ENCODE measurements at places on chromosomes 5 and 9. TPM values are rescaled to one million over a fixed set of nuclear protein-coding genes. Genes with fewer than 3 reads are reported as not detected.

GRCh38 chr9:126513159-126514036 is 100.3 kb upstream of the LMX1B start:
- no peak for DNase-seq

DNA sequence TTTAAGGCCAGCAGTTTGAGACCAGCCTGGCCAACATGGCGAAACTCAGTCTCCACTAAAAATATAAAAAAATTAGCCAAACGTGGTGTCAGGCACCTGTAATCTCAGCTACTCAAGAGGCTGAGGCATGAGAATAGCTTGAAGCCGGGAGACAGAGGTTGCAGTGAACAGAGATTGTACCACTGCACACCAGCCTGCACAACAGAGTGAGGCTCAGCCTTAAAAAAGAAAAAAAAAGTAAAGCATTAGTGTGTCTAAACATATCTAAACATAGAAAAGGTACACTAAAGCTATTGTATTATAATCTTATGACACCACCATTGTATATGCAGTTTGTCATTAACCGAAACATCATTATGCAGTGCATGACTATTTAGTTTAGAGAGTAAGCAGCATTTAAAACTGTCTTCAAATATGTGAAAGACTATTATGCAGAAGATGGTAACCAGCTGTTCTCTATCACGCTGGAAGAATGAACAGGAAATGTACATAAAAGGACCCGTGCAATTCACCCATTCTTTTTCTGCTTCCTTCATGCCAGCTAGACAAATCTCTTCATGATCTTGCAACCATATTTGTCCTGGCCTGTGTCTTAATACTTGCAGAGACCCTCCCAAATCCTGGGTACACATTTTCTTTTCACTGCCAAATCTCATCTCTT is 58.6 kb downstream of the ITGA1 start:
- no peak for DNase-seq

DNA sequence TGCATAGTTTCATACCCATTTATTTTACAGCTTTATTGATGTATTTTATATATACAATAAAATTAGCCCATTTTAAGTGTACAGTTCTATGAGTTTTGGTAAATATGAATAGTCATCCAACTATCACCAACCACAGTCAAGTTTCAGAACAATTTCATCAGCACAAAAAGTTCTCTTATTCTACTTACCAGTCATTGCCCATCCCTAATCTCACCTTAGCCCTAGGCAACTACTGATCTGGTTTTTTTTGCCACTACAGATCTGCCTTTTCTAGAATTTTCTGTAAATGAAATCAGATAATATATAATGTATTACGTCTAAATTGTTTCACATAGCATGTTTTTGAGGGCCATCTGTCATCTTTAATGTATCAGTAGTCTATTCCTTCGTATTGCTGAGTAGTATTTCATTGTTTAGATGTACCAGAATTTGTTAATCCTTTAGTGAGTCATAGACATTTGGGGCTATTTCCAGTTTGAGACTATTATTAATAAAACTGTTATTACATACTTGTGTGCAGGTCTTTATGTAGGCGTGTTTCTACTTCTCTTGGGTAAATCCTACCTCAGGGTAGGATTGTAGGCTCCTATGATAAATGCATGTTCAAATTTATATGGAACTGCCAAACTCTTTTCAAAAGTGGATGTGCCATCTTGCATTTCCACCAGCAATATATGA is 198.5 kb upstream of the ADAMTSL1 start:
- no peak for DNase-seq

DNA sequence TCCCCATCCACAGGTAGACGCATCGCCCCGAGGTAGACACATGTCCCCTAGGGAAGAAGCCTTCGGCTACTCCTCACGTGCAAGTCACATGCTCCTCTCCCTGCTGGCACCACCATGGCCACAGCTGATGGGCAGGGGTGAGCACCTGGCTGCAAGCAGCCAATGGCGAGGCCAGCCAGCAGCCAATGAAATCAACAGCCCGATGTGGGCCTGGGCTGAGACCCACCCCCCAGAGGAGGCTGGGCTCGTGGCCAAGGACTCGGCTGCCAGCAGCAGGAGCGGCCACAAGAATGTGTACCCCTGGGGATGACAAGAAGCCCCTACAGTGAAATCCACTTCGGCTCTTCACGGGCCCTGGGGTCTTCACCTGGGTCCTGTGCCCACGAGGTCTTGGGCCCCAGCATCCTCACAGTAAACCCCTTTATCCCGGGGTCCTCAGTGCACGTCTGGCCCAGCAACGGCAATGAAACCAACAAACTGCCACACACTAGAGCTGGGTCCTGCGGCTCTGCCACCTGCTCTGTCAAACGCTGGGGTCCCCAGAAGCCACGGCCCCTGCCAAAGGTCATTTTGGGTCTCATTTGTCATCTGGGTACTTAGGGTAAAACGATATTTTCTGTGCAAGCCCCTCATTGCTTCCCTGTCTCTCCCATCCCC is 22.1 kb upstream of the PTGES start:
- no peak for DNase-seq

DNA sequence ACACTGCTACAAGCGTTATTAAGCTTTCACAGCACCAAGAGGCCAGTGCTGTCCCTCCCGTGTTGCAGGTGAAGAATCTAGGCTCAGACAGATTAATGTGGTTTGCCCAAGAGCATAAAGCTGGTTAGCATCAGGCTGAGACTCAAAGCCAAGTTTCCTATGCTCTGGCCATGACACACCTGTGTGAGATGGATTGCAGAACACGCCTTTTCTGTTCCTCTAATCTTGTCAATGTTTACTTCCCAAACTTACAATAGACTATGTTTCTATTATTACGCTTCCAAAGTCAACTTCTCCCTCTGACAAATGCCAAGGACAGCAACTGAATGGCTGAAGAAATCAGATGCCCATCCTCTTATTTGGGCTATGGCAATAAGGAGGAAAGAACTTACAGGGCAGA is 138.4 kb upstream of the SLIT3 start:
- DNase-seq, result no peak

DNA sequence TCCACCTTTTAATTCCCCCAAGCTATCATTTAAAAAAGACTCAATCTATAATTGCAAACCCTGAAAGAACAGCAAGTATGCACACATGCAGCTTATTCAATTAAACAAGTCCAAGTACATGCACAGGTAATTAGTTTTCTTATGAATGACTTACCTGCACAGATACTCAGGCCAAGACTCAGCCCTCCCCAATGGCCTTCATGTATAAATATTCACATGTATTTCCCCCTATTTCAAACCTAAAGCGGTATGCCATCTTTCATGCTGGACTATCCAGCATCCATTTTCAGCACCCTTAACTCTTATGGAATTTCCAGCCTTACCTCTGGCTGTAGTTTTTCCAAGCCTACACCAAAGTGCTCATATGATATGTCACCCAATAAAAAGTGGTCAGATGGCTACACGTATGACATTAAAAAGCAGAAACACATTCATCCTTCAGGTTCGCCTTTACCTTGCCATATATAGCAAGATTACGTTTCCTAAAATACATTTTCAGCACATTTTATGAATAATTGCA is 205.5 kb downstream of the MEF2C start:
- no peak for DNase-seq

Gene CDC20B
- total RNA-seq, result 0.10 TPM

DNA sequence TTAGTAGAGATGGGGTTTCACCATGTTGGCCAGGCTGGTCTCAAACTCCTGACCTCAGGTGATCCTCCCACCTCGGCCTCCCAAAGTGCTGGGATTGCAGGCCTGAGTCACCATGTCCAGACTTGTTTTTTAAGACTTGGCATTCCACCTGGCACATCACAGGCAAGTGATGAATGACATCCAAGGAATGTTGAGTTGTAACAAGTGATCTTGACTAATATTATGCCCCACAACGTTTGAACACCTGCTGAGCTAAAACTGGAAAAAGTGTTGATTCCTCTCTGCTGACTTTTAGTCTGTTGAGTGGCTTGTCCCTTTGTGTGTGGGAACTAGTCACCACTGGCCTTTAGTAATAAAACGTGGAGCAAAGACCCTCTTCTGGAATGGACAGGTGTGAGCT is 54.6 kb downstream of the SUB1 start:
- no peak for DNase-seq

DNA sequence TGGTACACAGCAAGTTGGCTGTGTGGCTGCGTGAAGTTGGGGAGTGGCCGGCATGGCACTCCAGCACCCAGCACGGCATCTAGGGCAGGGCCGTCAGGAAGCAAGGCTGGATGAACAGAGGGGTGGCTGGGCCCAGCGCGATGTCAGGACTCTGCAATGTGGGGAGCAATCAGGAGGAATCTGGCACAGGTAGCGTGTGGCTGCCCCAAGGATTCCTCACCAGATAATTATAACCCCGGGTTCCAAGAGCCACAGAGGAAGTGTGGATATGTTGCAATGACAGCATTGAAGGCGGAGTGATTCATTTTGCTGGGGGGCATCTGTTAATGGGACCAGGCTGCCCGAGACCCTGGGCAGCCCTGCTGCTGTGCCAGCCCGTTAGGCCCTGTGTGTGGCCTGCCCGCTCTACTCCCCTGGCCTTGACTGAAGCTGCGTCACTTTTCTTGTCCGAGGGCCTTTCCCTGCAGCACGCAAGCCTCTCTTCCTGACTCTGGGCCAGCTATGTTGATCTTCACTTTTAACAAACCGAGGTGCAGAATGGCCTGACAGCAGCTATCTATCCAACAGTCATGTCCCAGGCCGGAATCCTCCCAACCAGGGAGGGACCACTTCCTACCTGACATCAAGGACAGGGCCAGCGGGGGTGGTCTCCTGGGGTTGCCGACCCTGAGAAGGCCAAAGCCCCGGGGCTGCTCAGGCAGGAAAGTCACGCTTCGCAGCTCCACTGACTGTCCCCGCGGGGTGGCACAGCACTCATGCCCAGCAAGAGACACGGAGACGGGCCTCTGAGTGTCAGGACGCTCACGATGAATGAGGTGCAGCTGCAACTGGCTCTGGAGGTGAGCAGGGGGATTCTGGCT is 118.0 kb upstream of the PHYKPL start:
- no peak for DNase-seq

Gene LEAP2
- 5.0 TPM for total RNA-seq

DNA sequence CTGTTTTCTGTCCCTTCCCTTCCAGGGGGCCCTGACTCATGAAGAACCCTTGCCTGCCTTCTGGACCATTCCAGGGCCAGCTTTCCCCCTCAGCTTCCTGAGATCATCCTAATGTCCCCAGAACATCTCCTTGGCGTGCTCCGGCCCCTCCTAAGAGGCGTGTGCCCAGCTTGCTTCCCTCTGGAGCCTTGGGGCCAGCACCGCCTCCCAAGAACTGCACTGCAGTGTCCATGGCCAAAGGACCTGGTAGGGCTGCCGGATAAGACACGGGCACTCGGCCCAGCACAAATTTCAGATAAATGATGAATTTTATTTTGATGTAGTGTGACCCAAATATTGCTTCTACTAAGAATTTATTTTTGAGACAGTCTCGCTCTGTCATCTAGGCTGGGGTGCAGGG is 20.7 kb upstream of the SLC12A7 start:
- no peak for DNase-seq

GRCh38 chr5:1118738-1119137 is 6.9 kb upstream of the SLC12A7 start:
- DNase-seq, result no peak

Gene TAF1L
- total RNA-seq, result not detected

- no peak for DNase-seq
Measured at GRCh38 chr9:3969590-3970260, 330.1 kb downstream of the GLIS3 start.

GRCh38 chr9:131410044-131410491 is 16.2 kb downstream of the PRRC2B start:
- peak; percentile 40 for DNase-seq

DNA sequence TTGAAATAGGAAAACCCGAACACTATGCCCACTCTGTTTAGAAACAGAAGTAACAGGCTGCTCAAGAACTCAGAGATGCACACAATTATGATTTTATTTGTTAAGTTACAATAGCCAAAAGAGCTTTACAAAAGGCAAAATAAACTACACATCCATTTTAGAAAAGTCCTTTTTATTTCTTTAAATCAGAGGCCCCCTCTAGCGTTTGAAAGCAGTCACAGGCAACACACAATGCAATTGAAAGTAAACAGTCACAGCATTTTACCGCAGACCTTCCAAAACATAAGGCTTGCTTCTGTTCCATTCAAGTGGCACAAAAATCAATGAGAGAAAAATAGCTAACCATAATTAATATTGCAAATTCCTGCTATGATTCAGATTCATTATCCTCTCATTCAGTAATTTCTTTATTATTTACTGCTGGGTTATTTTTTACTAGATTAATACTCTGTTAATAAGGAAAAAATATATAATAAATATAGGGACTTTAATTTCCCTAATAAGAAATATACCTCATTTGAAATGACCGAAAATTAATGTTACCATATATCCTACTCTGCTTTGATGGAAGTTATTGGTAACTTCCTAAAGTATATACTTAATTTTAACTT is 78.3 kb downstream of the CEP120 start:
- DNase-seq, result no peak

- no peak for DNase-seq
Measured at GRCh38 chr5:172533058-172533398, 78.7 kb upstream of the SH3PXD2B start.

DNA sequence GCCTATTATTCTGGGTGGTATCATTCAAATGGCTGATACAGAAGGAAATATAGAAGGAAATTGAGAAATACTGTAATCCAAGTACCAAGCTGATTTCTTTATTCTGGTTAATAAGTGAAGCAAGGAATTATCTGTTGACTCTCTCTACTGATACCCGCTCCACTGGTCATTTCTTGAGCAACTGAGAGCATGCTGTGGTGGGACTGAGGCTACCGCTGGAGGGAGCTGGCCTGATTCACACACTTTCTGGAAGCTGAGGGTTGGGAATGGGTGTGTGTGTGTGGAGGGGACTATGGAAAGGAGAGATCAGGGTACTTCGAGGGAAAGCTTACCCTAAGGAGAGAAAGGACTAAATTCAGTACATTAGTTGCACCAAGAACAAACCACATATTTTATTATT is 104.1 kb downstream of the UGCG start:
- DNase-seq, result no peak

DNA sequence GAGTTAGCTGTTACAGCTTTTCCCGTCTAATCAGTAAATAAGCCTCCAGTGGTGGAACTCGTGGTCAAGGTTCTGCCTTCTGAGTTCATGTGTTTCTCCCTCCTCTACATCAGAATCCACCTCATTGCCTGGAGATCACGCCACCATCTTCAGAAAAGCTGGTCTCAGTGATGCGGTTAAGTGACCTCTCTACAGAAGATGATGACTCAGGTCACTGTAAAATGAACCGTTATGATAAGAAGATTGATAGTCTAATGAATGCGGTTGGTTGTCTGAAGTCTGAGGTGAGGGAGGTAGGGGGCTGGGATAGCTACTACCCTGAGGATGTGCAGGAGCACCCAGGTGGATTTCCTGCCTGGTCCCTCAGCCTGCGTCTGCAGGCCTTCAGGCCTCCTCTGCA is 13.3 kb downstream of the ODF2 start:
- no peak for DNase-seq

DNA sequence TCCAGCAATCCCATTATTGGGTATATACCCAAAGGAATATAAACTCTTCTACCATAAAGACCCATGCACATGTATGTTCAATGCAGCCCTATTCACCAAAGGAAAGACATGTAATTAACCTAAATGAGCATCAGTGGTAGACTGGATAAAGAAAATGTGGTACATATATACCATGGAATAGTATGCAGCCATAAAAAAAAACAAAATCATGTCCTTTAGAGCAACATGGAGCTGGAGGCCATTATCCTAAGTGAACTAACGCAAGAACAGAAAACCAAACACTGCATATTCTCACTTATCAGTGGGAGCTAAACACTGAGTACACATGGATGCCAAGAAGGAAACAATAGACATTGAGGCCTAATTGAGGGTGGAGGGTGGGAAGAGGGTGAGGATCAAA is 27.8 kb downstream of the DTWD2 start:
- DNase-seq, result no peak

Gene SLC46A2
- total RNA-seq, result not detected

All from activated T-cell treated with anti-CD3 and anti-CD28 coated beads, Interleukin-2, amount 50 U/mL, for 72 hours (primary cell).